CD4-positive, alpha-beta T cell treated with Interleukin-2 at 100 ng/mL for 4 hours (primary cell): ENCODE measurements at places on chromosomes 3 and 15.

DNA sequence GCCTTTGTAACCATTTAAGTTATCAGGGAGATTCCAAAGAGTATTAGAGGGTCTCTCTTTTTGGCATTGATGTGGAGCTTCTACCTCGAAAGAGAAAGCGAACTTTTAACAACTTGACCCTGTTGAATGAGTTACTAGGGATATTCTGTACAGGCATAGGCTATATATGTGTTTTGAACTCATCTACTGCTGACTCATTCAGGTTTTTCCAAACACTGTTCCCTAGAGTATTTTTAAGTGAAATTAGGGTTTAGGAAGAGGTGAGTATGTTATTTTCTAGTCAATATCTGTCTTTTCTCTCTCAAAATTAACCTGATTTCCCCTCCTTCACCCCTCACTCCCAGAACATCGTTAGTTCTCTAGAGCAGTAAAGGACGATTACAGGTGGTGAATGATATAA is 228.1 kb upstream of the C2CD4B start:
- DNase-seq: no peak

GRCh38 chr3:190357468-190357867 is 30.5 kb upstream of the CLDN16 start:
- DNase-seq: no peak

DNA sequence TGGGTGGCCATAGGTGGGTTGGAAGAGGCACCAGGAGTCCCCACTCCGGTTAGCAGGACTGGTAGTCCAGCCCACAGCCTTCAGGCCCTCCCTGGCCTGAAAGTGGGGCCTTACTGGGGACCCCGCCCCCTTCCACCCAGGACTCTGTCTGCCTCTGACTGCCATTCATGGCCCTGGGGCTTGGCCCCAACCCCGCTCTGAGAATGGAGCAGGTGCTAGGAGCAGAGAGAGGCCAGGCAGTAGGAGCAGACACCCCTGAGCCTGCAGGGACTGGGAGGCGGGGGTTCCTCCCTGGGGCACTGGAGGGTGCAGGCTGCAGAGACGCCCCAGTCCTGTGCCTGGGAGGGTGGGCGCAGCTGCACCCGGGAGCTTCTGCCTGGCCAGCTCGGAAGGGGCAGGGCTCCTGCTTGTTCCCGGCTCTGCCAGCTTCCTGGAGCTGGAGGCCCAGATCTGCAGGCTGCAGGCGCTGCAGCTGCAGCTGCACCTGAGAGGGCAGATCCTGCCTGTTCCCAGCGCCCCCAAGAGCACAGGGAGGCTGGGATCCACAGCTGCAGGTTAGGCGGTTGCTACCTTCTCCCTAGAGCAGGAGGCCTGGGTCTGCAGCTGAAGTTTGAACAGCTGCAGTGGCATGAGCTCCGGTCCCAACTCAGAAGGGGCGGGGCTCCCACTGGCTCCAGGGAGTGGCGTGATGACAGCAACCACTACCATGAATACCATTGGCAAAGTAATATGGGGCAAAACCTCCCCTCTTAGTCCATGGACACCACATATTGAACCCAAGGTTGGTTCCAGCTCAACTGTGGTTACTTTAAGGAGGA is 194.7 kb downstream of the SQOR start:
- DNase-seq: no peak

GRCh38 chr3:177157492-177157891 is 39.8 kb downstream of the TBL1XR1 start:
- DNase-seq: no peak

DNA sequence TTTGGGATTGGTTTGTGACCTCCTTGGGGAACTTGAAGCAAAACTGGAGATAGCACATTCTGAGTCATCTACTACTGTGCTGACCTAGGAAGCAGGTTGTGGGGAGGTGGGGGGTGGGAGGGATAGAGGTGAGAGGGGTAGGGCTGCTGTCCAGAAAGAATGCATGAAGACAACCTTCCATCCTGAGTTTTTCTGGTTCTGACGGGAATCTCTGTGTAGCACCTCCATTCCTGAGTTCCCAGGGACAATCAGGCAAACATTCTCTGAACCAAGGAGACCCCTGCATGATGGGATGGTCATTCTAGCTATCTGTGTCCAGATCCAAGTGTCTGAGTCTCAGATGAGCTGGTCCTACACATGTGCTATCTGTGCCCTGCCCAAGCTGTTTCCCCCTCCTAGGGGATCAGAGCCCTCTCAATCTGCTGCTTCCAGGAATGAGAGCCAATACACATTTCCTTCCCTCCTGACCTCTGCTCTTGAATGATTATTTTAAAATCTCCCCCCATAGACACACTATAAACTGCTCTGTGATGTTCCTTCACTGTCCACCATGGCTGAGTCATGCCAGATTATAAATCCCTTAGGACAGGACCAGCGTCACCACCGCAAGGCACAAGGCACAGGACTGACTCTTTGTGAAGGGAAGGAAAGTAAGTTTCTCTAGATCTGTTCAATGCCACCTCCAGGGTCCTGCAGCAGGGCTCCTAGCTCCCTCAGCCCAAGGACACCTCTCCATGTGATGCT is 2.2 kb upstream of the CD276 start:
- no peak for DNase-seq

- no peak for DNase-seq
Measured at GRCh38 chr3:19632099-19633074, 301.6 kb downstream of the EFHB start.

GRCh38 chr15:31104003-31104402 is 2.5 kb upstream of the TRPM1 start:
- DNase-seq: no peak

DNA sequence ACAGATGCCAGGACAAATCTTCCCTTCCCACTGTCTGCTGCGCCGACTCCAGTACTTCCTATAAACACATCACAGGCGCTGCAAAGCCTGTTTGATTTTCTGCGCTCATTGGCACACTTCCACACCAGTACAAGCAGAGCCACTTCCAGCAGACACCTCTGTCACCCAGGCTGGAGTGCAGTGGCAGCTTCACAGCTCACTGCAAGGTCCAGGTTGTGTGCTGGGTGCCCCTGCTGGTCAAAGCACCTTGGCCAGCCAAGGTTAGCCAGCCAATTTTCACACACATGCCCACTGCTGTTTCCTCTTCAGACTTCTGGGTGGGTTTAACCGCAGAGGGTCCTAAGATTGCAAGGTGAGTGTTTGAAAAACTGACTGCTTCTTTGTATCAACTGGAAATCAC is 4.9 kb downstream of the CHDH start:
- DNase-seq: no peak

DNA sequence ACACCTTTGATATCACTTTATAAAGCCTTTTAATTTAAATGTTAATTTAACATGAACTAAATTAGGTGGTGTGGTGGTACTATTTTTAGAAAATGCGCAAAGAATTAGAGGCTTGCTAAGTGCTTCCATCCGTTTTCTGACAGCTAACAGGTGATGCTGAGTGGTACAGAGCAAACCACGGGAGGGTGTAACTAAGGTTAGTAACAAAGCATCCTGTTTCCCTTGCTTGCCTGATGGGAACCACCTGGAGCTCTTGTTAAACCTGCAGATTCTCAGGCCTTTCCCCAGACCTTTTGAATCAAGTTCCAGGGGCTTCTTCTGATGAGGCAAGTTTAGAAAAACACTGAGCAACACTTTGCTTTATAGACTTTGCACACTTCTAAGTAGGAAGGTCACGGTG is 101.0 kb downstream of the ATG7 start:
- DNase-seq: no peak

GRCh38 chr3:55742022-55742831 is 255.1 kb upstream of the WNT5A start:
- no peak for DNase-seq

- no peak for DNase-seq
Measured at GRCh38 chr3:59558906-59559720, 509.3 kb upstream of the CFAP20DC start.

DNA sequence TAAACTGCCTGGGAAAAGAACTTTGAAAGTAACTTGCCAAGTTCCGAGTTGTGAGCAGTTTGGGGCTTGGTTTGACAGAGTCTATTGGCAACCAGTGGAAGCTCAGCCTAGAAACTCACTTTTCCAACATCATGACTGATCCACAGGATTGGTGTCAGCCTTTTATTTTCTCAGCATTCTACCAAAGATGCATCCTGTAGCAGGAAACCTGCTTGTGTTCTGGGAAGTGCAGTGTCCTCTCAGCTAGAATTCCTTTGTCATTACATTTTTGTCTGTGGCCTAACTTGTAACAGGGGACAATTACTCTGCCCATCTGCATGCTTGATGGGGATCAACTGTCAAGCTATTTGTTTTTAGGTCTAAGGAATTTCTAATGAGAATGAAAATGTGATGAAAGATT is 116.7 kb upstream of the LMOD3 start:
- no peak for DNase-seq

DNA sequence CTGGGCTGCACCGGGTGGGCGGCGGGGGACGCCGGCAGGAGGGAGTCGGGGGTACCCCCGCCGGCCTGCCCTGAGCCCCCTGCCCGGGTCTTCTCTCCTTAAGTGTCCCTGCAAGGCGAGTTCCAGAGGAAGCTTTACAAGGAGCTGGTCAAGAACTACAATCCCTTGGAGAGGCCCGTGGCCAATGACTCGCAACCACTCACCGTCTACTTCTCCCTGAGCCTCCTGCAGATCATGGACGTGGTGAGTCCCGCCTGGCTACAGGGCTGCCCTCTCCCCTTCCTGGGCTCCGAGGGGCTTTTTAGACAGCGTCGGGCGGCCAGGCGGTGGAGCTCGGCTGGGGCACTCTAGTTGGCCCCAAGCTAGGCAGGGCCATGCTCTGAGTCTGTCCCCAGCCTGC is 480 bp downstream of the CHRNA7 start:
- DNase-seq: no peak

DNA sequence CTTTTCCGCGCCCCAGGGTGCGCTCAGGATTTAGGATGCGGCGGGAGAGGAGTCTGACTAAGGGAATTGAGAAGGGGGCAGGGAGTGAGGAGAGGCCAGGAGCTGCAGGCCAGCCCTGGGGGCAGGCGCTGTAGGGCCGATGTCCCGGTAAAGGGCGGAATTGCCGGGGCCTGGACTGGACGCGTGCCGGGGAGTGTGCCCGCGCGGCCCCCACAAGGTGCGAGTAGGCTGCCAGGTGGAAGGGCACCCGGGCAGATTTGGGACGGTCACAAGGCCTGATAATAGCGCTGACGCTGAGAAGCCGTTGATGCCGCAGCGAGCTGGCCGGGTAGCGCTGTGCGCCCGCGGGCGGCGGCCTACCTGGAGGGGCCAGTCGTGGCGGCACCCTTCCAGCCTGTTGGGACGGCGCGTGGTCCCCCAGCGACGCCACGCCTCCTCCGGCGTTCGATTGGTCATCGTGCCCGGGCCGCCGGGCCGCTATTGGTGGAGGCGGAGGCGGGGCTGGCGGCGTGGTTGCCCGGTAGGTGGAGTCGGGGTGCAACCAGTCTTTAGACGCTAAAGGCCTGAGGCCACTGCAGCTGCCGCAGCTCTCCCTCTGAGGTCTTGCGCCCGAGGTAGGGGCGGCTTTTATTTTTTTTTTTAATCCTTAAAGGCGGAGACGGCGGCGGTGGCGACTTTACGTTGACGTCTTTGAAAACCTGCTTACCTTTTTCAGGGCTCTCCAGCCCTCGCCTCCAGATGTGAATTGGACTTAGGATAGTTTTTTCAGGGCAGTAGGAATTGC is 903 bp downstream of the SLC25A38 start:
- peak; percentile 93 for DNase-seq

DNA sequence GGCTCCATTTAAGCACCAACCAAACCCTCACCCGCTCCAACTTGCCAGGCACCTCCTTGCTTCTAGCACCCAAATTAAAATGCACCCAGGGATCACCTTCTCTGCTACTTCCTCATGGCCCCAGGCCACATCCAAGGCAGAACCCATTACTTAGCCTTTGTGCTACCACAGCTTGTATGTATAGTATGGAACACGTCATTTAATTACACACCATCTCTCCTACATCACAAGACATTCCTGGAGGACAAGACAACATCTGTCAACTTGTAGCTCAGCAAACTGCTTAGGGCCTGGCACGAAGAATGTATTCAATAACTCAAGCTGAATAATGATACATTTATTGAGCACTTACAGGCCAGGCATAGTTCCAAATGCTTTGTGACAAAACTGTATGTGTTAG is 23.3 kb downstream of the ZDHHC3 start:
- no peak for DNase-seq

DNA sequence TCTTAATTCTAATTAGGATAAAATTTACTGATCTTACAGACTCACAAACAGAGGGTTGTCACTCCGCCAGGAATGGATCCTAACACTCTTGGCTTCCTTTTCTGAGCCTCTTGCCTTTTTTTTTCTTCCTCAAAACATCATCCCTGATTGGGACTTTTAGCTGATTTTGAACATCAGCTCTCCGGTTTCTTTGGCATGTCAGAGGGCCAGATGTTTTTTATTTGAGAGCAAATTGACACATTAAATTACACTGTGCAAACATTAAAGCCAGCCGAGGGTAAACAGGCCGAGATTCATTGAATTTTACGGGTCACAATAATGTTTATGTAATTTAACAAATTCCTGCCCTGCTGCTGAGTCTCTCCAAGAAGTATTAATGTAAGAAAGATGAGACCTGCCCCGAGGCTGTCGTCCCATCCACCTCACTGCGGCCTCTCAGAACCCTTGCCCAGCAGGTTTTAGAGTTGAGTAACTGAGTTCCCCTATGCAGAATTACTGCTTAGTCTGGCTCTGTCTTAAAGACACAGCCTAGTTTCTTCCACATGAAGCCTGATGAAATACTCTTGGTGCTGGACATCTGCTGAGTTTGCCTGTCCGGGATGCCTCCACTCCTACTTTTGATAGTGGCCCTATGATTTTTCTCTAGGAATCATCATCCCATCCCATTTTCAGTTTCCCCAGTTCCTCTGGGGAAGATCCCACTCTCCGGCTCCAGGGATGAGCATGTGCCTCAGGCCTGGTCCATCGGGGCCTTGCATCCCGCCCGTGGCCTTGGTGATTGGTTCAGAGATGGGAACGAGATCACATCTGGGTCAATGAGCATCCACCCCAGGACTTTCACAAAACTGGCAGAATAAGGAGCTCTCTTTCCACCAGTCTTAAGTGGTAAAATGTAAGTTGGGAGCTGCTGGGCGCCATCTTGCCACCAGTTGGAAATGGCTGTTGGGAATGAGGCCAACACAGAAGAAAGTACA is 226.6 kb upstream of the TLE3 start:
- no peak for DNase-seq
